Stimulated activated CD8-positive, alpha-beta memory T cell treated with anti-CD3 and anti-CD28 coated beads, Interleukin-15, amount 100 ng/mL, for 1 hour (primary cell): ENCODE measurements at places on chromosomes 4 and X.

GRCh38 chr4:132542228-132542627 lies 606.9 kb upstream of the PCDH10 start:
- no peak for DNase-seq

DNA sequence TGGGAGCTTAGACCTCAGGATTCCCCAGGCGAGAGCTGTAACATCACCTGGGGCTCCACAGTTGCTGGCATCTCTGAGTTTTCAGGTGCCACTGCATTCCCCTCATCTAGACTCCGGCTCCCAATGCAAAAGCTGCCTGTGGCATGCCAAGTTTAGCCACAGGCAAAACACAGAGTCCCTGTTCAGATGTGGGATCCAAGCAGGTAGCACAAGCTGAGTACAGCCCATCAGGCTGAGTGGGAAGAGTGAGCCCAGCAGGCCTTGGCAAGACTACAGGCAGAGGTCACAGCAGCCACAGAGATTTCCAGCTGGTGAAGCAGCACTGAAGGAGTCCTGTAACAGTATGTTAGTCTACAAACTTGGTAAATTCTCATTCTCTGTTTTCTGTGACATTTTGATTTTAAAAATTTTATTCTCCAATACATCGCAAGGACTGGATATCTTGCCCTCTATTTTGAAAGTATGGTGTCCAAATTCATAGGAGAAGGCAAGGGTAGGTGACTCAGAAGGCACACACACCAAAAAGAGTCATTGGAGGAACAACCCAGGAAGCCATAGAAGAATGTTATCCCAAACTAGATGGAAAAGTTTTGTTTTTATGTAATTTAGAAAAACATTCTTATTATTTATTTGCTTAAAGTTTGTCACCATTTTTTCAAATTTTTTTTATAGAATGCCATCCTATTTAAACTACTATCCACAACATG lies 13.6 kb upstream of the CXCL2 start:
- no peak for DNase-seq

DNA sequence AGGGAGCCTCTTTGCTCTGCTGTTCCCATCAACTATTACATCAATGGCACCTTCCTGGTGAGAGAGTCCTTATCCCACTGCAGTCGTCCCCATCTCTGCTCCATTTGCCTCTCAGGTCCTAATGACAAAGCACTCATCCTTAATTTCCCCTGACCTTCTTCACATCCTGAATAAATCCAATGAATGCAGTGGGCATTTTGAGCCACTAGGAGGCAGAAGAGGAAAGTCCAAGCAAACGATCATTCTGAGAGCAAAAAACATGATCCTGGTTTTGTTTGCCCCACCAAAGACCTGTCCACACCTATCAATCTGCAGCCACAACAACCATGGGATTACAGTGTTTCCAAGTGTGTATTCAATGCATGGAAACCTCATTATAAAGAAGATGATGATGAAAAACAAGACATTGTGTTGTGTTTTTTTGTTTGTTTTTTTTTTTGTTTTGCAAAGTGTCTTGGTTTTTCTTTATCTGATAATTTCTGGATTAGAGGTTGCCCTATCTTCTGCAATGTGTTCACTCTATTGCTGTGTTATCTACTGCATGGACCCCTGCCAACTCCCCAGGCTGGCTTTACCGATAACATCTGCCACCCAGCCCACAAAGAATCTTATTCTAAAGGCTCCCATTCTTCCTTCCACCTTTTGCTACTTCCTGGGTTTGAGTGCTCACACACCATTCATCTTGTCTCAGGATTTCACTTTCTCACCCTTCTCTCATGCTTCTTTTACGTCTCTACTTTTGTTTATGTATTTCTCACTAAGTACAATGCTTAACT lies 207.2 kb downstream of the NLGN4X start:
- no peak for DNase-seq

DNA sequence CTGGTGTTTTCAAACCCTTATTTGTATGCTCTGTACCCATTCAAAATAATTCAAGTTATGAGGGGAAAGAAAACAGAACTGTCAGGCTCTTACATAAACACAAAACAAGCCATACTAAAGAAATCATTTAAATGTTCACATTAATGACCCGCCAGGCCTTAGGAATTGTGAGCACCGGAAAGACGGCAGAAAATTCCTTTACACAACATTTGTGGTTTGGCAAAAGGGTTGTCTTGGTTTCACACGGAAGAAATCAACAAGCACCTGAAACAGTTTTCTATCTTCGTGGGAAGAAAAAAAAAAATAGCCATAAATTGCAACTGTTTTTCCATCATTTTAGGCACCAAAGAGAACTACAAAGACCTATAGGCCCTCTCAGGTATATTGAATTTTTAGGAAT lies 188.5 kb upstream of the FTHL17 start:
- no peak for DNase-seq

- no peak for DNase-seq
These were observed 62.3 kb upstream of the SCRG1 start for GRCh38 chr4:173461170-173461569.
